ENCODE measurements at places on chromosomes 7 and 10.

DNA sequence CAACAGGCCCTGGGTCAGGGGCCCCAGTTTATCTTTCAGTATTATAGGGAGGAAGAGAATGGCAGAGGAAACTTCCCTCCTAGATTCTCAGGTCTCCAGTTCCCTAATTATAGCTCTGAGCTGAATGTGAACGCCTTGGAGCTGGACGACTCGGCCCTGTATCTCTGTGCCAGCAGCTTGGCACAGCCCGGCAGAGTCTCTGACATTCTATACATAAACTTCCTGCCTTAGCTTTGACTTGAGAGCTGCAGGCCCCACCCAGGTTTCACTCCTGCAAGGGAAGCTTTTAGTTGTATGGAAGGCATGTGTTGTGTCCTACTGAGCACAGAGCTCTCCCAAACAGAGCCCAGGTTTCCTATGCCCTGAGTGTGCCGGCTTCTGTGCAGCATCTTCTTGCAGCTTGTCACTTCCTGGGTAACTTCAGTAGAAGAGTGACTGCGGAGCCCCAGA is 205.6 kb upstream of the PRSS58 start:
- DNase-seq: no peak

GRCh38 chr10:99368646-99369045 is 39.5 kb downstream of the CNNM1 start:
- DNase-seq: no peak

DNA sequence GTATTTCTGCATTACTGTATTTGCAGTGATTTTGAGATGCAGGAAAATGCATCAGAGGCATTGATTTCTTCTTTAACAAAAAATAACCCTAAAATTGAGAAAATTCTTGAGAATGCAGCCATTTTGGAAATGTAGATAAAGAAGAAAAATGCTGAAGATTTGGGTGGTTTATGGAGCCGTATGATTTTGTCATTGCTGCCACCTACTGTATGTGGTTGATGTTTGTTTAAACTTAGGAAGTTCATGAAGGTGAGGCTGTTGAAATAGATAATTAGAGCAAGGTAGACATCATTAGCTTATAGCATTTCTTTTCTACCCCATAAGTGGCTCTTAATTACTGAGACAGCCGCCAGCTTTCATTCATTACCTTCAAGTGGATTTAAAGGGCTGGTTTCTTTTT is 92.1 kb upstream of the SAMD8 start:
- DNase-seq: peak; percentile 53

- no peak for DNase-seq
These were observed 522.9 kb downstream of the PARD3 start for GRCh38 chr10:34292194-34292565.

- DNase-seq: no peak
These were observed 14.3 kb downstream of the JAZF1 start for GRCh38 chr7:28165961-28166955.

GRCh38 chr7:44564606-44565005 is 9.1 kb downstream of the DDX56 start:
- no peak for DNase-seq

DNA sequence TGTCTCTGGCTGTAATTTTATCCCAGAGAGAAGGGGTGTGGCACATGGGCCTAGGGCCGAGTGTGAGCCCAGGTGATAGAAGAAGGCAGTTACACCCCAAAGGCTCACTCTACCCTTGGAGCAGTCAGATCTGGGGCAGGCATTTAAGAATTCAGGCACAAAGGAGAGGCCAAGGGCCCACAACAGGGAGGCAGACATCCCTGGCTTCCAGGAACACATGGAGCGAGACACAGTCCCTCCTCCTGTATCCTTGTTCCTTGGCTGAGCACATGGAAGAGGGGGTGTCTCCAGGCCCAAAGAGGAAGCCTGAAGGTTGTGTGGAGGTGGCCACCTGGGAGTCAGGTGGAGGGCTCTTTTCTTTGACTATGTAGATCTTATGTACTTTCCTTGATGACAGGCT is 286.2 kb downstream of the RPS24 start:
- no peak for DNase-seq

- no peak for DNase-seq
These were observed 234.0 kb downstream of the TNS3 start for GRCh38 chr7:47347816-47348385.

- DNase-seq: no peak
These were observed 300.4 kb downstream of the PHF14 start for GRCh38 chr7:11274074-11274473.

- DNase-seq: no peak
These were observed 140.3 kb downstream of the GPR85 start for GRCh38 chr7:112946350-112946749.

- no peak for DNase-seq
These were observed 185.2 kb downstream of the AVL9 start for GRCh38 chr7:32680259-32681173.

DNA sequence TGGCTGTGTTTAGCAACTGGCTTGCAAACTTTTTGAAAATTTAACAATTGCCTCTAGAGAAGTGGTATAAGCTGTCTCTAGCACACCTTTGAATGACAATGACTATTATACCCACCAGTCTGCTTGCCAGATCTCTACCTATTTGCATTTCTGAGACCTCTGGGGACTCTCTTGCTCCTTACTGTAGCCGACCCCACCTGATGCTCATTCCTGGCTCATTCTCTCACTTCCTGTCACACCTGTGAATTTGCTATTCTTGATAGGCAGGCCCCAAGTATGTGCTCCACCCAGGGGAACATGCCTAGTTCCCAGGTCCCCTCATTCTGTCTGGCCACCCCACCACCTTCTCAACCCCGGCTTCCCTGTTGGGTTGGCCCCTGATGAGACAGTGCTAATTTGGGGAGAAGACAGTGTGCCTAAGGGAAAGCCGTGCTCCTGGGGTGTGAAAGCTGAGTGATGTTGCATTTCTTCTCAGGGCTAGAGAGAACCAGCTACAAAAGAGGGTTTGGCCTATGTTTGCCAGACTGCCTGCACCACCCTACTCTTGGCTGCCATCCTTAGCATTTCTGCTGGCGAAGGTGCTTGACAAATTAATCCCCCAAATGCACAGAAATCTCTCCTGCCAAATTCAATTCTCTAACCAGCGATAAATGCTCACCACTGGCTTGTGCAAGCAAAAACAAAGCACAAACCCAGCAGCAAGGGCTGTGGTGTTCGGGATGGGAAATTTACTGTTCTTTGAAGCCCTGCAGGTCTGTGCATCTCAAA is 138.2 kb downstream of the RPS24 start:
- DNase-seq: no peak

DNA sequence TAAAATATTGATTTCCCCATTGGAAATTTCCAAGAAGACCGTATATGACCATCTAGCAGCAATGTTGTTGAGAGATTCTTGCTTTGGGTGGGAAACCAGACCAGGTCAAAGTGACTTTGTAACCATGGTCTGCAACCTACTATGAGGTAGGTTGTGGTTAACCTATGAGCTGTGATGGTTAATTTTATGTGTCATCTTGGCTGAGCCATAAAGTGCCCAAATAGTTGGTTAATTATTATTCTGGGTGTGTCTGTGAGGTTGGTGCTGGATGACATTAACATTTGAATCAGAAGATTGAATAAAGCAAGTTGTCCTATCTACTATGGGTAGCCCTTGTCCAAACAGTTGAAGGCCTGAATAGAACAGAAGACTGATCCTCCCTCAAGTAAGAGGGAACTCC is 18.3 kb upstream of the RALA start:
- DNase-seq: no peak

GRCh38 chr7:42014625-42015618 is 222.1 kb downstream of the GLI3 start:
- DNase-seq: no peak

- no peak for DNase-seq
These were observed 47.2 kb downstream of the SORBS1 start for GRCh38 chr10:95513941-95514392.

GRCh38 chr7:50069613-50070012 is 23.4 kb downstream of the ZPBP start:
- peak; percentile 31 for DNase-seq

GRCh38 chr10:451021-451471 is 238.4 kb downstream of the DIP2C start:
- DNase-seq: peak; percentile 73

DNA sequence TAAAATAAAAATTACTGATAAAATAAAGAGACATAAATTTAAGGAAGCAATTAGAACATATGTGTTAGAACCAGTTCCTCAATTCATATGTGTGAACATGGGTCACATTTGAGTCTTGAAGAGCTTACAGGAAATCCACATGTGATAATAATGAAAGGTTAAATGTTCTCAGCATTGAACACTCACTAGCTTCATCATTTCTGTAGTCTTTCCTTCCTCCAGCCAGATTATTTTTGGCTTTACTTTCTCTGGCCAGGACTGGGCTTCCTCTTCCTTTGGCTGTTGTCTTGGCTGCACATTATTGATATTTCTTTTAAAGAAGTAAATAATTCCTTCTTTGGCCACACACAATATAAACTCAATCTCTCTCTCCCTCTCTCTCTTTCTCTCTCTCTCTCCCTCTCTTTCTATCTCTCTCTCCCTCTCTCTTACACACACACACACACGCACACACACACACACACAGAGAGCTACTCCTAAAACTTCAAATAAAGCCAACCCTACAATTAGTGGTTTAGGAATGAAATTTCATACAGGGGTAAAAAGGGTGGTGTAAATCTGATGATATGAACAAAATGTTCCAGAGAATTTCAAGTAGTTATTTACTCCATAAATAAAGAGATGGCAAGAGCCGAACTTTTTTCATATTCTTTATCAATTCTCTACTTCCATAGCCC is 171.2 kb downstream of the REEP3 start:
- DNase-seq: no peak

DNA sequence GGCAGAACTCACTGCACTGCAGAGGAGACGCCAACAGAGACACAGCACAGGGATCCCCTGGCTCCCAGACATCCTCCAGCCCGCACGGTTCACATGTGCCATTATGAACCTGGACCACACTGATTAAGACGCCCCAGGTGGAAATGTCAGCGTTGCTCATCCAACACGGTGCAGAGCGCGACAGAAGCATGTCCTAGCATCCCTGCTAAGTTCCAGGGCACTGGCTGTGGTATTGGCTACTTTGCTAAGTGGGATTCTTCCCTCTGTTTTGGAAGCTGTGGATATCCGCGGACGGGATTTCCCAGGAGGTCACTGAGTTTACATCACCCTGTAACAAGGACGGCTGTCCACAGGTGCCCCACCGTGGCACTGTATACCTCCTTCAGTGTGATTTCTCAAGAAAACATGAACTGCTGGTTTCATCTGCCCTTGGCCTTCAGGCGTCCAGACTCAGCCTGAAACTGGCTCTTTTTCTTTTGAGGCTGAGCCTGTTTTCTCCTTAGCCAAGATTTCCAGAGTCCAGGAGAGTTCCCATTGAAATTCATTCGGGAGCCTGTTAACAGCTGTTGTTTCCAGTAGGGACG is 324.0 kb downstream of the WDR37 start:
- no peak for DNase-seq

Data from CD4-positive, alpha-beta T cell treated with Interleukin-10 for 1 hour (primary cell).